ENCODE measurements at places on chromosomes 11 and 22.

DNA sequence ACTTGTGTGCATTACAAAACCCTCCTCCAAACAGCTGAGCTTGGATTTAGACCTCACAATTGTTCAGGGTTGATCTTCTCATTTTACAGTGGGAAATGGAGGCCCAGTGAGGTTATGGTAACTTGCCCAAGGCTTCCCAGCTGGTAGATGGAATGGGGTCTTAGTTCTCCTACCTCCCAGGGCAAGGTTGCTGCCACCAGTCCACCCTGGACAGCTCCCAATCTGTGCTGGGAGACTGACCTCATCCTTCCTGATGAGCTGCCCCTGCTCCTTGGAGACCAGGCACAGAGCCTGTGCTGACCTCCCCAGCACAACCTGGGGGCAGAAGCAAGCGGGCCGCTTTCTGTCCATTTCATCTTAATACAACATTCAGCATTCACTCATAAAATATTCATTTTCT lies 190.7 kb downstream of the ST3GAL4 start:
- DNase-seq, result peak; percentile 21

DNA sequence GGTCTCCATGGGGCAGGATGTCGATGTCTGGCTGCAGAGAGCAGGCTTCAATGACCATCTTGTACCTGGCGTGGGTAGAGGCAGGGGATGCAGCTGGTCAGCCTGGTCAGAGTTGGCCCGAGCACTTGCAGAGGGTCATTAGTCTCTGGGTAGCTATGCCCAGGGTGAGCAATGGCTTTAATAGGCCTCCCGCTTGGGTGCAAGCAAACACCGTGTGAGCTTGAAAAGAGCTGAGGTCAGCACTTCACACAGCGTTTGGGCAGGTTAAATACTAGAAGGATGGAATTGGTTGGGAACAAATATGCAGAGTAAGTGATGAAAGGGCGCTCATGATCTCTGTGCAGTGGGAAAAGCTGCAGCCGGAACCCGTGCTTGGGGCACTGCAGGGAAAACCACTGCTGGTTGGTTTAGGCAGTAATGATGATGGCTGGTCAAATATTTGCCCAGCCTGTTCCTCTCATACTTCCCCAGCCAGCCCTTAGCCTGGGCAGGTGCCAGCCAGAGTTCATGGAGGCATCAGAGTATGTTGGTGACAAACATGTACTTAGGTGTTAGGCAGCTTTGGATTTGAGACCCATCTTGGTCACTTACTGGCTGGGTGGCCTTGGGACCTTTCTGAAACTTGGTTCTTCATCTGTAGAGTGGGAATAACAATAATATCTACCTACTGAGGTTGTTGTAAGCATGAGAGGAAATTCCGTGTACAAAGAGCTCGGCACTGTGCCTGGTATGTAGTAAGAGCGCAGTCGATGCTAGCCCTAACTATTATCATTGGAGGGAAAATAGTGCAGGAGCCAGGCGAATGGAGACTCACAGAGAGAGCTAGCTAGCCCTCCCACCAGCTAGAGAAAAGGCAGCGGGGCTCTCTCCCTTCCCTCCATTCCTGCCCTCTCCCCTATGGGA lies 25.2 kb upstream of the KCNJ11 start:
- DNase-seq, result no peak

GRCh38 chr22:38086001-38086845 lies 2.2 kb upstream of the SLC16A8 start:
- DNase-seq, result no peak

- no peak for DNase-seq
Measured at GRCh38 chr11:129935723-129936122, 40.3 kb upstream of the NFRKB start.

DNA sequence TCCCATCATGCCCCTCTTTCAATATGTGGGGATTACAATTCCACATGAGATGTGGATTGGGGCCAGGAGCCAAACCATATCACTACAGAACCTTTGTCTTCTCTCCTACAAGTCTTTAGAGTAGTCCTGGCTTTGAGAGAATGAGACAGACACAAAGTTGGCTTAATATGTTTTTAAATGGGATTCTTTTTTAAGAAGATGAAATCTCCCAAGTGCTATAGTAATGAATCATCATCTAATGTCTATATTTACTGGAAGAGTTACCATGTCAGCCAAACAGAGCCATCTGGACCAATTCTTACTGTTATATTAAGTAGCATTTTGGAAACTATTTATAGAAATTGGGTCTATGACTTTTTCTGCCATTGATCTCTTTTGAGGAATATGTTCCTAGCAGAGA lies 38.1 kb upstream of the CARD18 start:
- DNase-seq, result peak; percentile 92

- DNase-seq, result peak; percentile 40
Measured at GRCh38 chr11:110295531-110296225, 736 bp downstream of the RDX start.

- DNase-seq, result no peak
Measured at GRCh38 chr11:44382118-44382517, 72.2 kb upstream of the ALX4 start.

- no peak for DNase-seq
Measured at GRCh38 chr11:85044911-85045310, 582.2 kb downstream of the DLG2 start.
